ENCODE measurements at places on chromosomes 12 and 14.

DNA sequence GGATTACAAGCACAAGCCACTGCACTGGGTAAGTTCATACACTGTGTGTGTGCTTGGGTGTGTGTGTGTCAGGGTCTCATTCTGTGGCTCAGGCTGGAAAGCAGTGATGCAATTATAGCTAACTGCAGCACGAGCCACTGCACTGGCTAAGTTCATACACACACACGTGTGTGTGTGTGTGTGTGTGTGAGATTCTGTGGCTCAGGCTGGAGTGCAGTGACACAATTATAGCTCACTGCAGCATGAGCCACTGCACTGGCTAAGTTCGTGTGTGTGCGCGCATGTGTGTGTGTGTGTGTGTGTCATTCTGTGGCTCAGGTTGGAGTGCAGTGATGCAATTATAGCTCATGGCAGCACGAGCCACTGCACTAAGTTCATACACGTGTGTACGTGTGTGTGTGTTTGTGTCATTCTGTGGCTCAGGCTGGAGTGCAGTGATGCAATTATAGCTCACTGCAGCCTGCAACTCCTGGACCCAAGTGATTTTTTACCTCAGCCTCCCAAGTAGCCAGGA lies 85.4 kb downstream of the HECTD1 start:
- DNase-seq: no peak

GRCh38 chr12:86727160-86727559 lies 471.0 kb upstream of the MGAT4C start:
- no peak for DNase-seq

DNA sequence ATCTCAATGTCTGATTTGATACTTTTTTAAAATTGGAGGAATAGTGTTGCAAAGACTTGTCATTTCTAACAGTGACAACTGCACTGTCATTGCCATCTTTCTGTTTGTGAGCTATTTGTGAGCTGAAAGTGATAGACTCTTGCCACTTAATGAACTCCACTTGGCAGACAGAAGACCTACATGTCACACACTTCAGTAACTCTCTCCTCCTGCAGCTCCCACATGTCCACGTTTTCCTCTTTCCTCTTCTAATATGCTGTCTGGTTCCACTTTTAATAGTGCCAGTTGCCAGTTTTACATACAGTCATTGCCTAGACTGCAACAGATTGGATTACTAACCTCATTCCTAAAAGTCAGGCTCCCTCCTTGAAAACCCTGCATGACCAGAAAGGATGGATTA lies 121.5 kb downstream of the CAPZA3 start:
- no peak for DNase-seq

- no peak for DNase-seq
Observed at GRCh38 chr14:87067591-87067990, 925.4 kb downstream of the GALC start.

DNA sequence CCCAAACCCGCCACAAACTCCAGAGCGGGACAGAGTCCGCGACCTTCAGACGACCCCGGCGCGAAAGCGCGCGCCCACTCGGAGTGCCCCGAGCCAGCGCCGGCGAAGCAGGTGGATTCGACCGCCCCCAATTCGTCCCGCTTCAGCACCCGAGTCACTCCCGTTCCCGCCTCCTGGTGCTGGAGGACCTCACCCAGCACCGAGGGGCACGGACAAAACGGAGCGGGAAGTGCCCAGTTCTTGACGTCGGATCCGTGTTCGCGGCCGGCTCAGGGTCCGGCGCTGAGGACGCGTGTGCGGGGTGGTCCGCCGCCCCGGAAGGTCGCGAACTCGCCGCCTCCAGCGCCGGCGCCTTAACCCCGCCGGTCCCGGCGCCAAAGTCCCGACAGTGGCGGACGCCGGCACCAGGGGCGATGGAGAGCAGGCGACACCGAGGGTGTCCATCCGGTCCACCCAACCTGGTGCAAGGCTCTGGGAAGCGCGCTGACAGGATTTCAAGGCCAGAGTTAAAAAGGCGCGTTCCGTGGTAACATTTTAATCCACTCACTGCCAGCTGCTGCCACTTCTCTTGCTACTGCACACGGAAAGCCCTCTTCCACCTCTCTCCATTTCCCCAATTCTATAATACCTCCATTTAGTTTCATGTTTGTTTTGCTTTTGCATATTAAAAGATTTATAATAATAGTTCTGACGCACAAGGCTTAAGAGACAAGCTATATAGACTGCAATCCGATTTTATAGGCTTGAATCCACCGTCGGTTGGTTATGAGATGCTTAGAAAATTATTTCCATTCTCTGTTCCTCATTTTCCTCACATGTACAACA lies 240.0 kb upstream of the CPNE8 start:
- peak; percentile 77 for DNase-seq

DNA sequence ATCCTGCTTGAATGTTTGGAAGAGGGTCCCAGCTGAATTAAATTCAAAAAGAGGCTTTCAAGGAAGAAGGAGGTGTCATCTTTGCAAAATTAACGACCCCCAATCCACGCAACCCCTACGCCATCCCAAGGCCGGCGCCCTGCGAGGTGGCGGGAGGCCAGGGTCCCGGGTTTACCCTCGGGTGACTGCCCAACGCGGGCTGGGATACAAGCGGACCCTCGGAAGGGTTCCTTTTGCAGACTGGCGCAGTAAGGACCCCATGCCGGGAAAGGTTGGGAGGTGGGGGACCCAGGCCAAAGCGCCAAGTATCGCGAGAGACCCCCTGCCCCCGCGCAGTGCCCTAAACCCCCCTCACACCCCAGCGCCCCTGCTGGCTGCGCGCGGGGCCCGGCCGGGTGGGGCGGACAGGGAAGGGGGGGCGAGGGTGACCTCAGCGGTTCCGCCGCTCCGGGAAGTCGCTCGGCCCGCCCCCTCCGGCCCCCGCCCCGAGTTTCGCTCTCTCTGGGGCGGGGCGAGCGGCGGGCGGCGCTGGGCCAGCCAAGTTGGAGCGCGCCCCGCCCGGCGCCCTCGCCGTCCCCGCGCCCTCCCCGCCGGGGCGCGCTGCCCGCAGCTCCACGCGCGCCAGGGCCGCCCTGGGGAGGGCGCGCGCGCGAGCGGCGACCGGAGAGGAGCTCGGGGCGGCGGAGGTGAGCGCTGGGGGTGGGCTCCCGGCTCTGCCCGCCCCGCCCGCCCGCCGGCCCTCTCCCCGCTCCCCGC lies 708 bp upstream of the ZBTB42 start:
- peak; percentile 77 for DNase-seq

DNA sequence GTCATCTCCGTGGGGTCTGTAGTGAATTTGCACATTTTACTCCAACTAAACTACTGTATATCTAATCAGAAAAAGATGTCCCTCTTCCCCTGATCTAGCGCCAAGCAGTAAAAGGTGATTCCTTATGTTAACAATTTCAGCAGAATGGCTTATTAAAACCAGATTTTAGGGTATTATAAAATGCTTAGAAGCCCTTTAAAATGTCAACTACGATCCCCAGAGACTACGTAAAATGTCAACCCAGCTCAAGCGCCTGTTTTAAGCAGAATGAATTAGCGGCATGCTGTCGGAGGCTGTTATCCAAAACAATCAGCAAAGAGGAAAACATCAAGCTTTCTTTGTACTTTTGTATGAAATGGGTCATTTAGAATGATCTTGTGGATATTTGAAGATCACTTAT lies 408.9 kb downstream of the SOX5 start:
- no peak for DNase-seq

- DNase-seq: no peak
Observed at GRCh38 chr14:21078726-21079125, 8.6 kb downstream of the ARHGEF40 start.
